ENCODE measurements at places on chromosomes 2 and 18.

DNA sequence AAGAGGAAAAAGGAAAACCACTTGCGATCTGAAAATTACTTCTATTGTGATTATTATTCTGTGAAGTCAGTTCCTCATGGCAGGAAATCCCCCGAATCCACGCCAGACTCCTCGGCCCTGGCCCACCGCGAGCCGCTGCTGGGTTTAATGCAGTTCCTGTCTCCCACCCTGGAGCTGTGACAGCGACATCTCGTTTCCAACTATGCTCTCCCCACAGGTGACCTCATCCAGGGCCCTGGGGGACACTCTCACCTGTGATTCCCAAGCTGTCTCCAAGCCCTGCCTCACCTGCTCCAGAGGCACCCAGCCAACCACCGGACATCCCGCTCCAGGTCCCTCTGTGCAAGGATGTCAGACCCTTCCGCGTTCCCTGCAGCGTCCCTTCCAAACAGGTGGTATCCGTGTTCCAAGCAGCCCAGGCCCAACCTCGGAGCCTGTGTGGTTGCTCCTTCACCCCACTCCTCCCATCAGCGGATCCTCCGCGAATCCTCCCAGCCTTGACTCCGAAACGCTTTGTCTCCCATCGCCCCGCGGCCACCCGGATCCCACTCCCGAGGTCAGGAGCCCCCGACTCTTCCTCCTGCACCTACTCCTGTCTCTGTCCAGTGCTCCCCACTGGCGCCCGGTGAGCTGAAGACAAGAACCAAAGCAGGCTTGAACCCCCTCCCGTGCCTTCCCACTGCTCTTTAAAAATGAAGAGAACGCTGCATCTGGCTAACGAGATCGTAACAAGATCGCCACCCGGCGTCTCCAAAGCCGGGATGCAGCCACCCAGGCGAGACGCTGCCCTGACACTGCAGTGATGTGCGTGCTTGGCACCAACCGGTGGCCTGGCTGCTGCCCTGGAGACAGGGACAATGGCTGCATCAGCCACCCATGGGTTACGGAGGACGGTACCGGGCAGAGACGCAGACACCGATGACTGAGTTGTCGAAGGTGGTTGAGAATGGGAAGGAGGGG lies 96.5 kb downstream of the NDUFA10 start:
- DNase-seq: no peak

DNA sequence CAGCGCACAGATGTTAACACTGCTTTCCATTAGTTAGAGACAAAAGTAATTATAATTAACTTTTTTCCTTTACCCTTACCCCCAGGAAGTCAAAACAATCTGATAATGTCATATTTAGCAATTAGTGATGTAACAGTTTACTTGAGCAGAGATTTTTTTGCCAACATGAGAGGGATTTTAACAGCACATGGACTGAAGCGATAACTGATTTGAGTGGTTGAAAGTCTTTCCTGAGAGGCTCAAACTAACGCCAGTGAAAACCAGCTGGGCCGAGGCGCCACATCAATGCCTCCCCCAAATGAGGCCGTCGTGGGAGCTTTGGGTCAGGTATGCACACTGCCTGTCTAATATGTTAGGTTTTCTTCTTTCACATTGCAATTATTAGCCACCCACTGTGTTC lies 469.9 kb upstream of the SMIM21 start:
- no peak for DNase-seq

DNA sequence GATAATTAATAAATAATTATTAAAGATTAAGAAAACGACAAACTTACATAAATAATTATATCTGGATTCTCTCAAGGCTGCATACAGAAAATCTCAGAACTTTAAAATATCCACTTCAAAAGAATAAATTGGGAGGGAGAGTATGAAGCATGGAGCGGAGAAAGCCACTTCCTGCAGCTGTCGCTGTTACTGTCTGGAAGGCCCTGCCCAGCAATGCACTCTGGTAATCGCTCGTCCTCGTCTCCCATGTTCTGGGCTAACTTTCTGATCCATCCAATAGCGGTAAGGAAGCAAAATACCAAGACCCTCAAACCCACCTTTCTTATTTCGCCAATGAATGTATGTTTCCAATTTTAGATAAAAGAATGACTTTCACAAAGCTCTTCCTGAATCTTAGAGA lies 26.7 kb downstream of the CYRIA start:
- DNase-seq: no peak

GRCh38 chr2:45670646-45671045 lies 19.2 kb downstream of the PRKCE start:
- no peak for DNase-seq

DNA sequence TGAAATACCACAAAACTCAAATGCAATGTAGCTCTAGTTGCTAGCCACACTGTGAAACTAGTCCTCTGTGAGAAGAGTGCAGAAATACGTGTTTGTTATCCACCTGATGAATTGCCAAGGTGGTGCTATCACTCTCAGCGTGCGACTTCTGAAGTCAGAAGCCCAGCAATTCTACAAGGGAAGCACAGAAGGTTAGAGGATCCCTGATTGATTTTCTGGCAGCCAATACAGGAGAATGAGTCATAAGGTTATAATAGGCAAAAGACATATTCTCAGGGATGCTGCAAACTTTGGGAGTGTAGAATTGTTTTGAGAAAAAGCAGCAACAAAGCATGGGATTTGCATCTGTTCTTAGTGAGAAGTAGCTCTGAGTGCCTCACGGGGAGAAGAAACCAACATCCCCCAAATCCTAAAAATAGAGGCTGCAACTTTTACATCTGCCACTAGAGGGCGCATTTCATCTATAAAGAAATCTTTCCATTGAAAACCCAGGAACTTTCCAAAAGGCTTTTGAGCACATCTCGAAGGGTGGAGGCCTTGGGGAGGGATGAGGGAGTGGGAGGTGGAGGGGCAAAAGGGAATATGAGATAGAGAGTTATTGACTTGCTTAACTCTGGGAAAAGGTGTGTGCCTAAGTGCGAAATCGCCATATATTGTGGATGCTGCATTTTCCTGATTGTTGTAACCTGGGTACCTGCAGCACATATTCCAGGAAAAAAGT lies 78.0 kb downstream of the TMEM182 start:
- DNase-seq: peak; percentile 57

- no peak for DNase-seq
Measured at GRCh38 chr2:109157563-109158105, 28.6 kb downstream of the SH3RF3 start.

GRCh38 chr2:219689676-219690628 lies 62.5 kb downstream of the SLC4A3 start:
- peak; percentile 45 for DNase-seq

DNA sequence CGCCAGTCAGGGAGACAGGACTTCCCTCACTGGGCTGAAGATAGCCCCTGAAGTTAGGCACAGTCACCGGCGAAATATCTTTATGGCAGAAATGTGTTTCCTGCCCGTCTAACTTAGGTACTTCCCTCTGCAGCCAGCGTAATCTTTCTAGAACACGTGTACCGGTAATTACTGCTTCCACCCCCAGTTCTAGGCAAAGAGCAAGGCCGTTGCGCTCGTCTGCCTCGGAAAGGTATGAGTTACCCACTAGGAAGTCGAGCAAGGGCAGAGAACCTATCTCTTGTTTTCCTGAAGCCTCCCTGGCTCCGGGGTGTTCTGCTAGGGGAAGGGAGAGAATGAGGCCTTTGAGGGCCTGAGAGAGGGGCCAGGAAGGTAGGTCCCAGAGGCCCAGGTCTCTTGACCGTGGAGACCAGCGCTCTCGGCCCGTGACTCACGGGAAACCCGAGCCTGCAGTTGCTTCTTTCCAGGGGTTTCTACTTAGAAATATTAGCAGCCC lies 70.0 kb downstream of the TWSG1 start:
- DNase-seq: no peak

- no peak for DNase-seq
Measured at GRCh38 chr2:23900541-23901322, 26.2 kb downstream of the ATAD2B start.

- DNase-seq: no peak
Measured at GRCh38 chr2:234137400-234138014, 87.0 kb downstream of the SPP2 start.

DNA sequence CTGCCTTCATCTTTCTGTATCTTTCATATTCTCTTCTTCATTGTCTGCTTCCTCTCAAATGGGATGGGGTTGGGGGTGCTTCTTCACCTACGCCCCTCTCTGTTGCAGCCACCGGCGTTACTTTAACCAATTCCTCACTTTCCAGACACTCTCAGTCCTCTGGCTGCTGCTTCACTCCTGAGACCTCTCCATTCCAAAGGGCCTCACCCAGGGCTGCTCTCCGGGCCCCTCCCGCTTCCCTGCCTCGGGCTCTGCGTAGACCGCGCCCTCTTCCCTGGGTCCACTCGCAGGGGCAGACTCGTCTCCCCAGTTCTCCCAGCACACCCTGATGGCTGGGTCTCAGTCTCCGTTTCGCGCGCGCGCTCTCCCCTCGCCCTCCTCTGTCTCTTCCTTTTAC lies 926 bp downstream of the SERPINB8 start:
- DNase-seq: no peak

GRCh38 chr2:26422947-26423629 lies 21.4 kb downstream of the DRC1 start:
- no peak for DNase-seq

- DNase-seq: no peak
Measured at GRCh38 chr2:235841863-235842262, 326.3 kb downstream of the GBX2 start.

DNA sequence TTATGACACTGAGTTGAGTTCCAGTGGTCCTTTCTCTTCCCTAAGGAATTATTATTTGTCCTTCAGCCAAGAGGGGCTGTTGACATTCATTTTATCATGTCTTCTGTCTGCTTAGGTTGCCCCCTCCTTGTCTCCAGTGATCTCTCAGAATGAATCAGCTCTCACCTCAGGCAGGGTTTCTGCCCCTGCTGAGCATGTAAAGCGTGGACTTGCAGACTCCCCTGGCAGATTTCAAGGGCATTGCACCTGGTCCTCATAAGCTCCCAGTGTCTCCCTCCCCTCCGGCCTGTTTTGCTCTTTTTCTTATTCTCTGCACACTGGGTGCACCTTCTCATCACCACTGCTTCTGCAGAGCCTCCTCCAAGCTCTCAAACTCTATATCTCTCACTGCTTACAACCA lies 188.4 kb downstream of the KCNS3 start:
- DNase-seq: no peak

DNA sequence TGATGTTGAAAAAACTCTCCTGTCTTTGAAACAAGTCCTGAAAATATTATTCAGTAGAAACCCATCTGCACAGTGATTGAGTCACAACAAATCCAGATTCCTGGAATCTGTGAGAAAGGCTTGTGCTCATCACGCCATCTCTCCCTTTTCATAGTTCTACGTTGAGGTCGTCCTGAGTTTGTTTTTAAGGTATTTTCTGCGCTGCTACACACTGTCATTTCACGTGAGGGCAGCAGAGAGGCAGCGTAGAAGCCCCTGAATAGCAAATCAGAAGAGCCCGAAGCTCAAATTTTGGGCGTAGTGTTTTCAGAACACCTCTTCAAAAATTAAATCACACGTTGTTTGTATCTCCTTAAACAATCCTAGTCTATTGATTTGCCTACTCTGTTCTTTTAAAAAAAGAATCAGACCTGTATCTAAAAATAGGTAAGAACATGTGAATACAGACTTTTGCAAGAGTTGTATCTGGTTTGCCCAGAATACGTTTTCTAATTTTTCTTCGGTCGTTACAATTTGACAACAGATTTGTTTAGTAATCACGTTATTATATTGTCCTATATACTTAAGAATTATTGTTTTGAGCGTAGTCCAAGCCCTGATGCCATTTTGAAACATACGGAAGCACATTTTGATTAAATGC lies 61.6 kb upstream of the SLC38A11 start:
- peak; percentile 81 for DNase-seq

DNA sequence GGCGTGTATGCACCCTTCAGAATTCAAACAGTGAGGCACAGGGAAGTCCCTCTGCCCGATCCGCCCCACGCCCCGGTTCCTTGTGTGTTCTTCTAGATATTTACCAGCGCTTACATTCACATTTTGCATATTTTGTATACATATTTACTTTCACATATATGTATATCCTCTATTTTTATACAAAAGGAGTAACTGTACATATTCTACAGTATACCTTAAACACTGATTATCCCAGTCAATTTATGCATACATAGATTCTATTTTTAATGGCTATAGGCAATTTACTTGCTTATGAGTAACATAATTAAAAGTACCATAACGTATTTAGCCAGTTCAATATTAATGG lies 307 bp upstream of the DUSP11 start:
- DNase-seq: no peak

- no peak for DNase-seq
Measured at GRCh38 chr2:237434866-237435311, 20.9 kb upstream of the COL6A3 start.

DNA sequence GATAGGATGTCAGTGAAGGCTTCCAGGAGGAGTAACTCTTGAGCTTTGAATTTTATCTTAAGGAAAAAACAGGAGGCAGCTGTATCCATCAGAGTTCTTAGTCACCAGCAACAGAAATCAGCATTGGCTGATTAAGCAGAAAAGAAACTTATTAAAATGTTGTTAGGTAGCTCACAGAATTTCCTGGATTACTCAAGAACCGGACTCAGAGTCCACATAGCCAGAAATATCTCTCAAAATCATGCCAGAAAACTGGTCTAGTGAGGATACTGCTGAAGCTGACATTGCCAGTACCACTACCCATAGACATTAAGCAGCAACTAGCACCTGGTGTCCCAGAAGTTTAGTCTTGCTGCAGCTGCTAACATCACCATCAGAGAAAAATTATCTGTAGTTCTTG lies 10.1 kb upstream of the AFTPH start:
- no peak for DNase-seq

DNA sequence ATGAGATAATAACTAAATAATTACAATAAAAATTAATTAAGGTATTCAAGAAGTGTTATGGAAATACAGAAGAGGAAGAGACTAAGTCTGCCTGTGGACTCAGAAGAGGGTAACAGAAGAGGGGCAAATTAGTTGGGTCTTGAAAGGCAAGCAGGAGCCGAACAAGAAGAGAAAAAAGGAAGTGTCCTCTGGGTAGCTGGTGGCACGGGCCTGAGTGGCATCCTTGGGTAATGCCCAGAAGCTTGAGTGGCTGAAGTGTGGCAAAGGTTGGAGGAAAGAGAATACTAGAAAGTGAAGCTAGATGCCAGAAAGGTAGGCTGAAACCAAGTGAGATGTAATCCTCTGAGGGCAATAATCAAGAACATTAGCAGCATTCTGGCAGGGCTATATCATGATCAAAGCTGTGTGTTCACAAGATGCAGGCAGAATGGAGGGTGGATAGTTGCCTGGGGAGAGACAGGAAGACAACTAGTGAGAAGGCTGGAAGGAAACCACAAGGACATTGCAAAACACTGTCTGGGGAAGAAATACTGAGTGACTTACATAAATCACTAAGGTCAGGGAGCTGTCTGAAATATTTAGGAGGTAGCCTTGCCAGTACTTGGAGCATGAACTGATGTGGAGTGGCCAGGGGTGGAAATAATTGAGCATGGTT lies 16.2 kb downstream of the DOCK10 start:
- DNase-seq: no peak
